ENCODE measurements at places on chromosomes 7 and 10.

- peak; percentile 75 for DNase-seq
Observed at GRCh38 chr7:45259966-45260646, 102.5 kb downstream of the RAMP3 start.

- no peak for DNase-seq
Observed at GRCh38 chr10:29140991-29141390, 147.9 kb upstream of the LYZL1 start.

- DNase-seq, result peak; percentile 56
Observed at GRCh38 chr7:16078076-16078952, 343.0 kb downstream of the CRPPA start.

DNA sequence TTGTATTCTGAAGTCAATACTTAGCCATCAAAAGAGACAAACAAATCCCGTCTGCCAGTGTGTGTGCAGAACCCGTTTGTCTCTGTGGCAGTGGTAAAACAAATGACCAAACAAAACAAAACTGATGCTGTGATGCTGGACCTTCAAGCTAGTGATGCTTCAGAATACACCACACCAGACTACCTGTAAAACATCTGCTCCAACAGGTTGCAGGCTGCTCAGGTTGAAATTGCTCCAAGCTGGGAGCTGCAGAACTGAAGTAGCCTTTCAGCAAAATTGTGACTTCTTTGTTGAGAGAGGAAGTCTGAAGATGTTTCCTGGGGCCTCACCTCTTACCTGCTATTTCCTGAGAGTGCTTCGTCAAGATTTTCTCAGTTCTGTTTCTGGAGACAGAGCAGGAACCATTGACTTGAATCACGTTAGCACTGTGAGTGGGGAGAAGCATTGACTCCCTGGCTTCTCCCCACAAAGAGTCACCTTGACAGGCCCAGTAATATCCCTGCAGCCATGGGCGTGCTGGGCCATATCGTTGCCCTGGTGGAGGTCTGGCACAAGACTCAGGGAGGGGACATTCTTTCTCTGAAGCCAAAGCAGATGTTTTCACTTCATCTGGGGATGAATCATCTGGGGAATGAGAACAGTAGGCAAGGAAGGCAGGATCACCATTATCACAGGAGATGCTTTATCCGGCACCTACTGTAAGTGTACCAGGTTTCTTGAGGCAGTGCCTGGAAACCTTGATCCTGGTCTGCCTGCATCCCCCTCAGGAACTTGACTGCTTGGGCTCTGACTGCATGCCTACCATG lies 80.2 kb downstream of the RBM20 start:
- no peak for DNase-seq

DNA sequence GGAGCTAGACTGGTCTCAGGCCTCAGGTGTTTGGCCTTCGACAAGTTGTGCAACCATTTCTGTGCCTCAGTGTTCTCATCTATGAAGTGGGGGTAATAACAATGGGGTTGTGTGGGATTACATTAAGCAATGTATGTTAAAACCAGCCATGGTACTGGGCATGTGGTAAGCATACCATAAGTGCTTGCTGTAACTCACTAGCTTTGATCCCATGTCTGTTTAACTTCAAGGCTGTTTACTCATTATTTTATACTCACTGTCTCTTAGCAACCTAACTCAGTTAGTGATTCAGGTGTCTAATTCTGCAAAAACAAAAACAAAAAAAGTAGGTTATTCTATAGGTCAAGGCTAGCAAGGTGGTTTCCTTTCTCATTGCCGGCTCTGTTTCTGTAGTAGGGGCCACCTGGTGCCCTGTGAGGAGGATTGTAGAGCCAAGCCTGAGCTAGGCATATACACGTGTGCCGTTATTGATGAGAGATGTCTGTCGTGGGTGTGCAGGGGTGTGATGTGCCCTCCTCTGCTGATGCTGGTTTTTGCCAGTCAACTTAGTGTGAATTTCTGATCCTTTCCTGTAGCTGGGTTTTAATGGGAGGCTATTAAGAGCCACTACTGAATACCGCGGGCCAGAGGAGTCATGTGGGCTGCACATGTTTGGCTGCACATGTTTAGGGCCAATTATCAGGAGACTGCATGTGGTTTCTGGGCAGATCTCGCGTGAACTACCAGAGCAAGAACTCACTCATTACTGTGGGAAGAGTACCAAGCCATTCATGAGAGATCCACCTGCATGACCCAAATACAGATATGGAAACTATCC lies 56.2 kb downstream of the EEPD1 start:
- no peak for DNase-seq

DNA sequence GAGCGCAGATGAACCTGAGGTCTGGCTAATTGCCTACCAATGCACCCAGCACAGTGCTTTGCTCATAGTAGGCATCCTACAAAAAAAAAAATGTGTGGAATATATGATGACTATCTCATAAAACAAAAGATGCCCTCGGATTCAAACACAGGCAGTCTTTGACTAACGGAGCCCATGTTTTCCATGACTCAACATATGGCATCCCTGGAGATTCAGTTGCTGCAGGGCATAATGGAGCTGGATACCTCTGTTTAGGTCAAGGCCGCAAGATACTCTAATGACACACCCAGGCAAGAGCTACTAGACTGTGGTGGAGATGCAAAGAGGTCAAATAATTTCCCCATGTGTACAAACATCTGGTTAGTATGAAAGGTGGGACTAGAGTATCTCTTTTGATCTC lies 16.3 kb downstream of the CUBN start:
- DNase-seq, result peak; percentile 45

GRCh38 chr7:2559283-2559950 lies 638 bp downstream of the IQCE start:
- peak; percentile 28 for DNase-seq

- no peak for DNase-seq
Observed at GRCh38 chr10:36302086-36302485, 660.0 kb upstream of the FZD8 start.

GRCh38 chr10:110317866-110318850 lies 13.4 kb upstream of the SMNDC1 start:
- no peak for DNase-seq

DNA sequence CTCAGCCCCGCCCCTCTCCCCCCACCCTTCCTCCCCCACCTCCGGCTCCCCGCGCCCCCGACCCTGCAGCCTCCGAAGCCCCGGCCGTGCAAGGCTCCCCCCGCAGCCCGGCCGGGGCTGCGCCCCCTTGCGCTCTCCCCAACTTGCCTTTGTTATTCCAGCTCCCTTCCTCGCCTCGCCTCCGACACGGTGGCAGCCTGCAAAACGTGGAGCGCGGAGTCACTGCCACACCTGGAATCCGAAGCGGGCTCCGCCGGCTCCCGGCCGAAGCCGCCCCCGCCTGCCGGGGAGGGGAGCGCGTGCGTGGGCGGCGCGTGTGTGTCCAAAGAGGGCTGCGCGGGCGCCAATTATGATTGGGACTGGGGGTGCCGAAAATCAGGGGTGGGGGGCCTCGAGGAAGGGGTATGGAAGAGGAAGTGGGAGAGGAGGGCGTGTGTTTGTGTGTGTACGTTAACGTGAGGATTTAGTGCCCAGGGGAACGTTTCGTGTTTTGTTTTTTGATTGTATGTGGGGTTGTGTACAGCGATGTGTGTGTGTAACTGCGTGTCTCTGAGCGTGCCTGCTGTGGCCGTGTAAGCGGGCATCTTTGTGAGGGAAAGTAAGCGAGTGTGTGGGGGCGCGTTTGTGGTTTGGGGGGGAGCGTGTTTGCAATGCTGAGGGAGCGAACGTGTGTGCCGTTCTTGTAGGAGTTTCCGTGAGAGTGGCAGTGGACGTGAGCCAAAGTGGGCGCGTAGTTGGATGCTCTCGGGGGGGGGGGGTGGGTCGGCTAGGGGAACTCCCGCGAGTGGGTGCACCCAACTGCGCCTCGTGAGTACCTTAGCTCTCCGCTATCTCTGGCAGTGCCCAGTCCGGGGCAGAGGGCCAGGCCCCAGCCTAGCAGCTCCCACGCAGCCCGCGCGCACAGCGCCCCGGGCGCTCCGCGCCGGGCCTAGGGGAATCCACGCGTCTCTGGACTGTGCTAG lies 1.2 kb upstream of the ZMIZ1 start:
- peak; percentile 92 for DNase-seq

GRCh38 chr7:143429770-143430698 lies 13.2 kb upstream of the TAS2R60 start:
- no peak for DNase-seq

GRCh38 chr7:45578467-45578866 lies 4.3 kb downstream of the ADCY1 start:
- no peak for DNase-seq

DNA sequence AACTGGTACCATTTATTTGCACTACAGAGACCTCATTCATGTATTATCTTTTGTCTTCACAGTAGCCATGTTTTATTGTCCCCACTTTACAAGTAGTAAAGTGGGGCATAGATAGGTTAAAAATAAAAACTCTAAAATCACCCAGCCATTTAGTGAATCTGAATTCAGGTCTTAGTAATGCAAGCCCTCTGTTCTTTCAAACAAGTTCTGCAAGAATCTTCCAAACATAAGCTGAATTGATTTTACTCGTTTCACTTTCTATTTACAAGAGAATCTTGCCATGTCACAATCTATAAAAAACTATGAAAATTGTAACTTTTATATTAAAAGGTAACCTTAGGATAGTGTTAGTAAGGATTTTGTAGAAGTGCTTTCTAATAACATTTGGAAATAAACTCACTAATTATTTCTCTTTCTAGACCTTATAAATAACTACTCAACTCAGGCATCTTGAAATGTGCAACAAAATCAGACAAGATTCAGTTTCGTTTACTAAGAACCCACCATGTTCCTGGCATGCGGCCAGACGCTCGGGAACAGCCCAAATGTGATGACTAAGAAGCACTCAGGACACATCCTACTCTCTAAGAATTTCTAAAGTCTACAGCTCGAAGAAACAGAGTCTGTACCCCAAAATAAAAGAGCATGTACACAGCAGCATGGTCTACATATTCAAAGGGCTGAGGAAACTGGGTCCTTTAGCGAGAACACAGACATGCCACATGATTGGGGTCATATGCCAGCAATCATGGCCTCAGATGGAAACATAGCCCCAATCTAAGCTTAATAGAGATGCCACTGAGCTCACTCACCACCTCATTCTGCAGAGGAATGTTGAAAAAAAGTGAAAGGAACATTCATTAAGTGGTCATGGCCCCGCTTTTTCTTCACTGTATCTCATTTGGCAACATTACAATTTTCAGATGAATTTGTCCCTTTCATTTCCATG lies 167.6 kb downstream of the AMPH start:
- peak; percentile 12 for DNase-seq

DNA sequence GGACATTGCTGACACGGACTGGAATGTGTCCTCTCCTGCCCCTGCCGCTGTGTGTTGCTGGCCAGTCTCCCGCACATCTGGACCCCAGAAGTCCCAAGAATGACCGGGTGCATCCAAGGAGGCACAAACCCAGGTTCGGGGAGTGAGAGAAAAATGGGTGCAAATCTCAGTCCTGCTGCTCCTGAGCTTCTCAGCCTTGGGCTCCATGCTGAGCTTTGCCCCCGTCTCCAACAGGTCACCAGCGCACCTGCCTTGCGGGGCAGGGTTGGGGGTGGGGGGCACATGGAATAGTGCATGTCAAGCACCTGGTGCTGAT lies 6.0 kb upstream of the NANOS1 start:
- DNase-seq, result no peak

DNA sequence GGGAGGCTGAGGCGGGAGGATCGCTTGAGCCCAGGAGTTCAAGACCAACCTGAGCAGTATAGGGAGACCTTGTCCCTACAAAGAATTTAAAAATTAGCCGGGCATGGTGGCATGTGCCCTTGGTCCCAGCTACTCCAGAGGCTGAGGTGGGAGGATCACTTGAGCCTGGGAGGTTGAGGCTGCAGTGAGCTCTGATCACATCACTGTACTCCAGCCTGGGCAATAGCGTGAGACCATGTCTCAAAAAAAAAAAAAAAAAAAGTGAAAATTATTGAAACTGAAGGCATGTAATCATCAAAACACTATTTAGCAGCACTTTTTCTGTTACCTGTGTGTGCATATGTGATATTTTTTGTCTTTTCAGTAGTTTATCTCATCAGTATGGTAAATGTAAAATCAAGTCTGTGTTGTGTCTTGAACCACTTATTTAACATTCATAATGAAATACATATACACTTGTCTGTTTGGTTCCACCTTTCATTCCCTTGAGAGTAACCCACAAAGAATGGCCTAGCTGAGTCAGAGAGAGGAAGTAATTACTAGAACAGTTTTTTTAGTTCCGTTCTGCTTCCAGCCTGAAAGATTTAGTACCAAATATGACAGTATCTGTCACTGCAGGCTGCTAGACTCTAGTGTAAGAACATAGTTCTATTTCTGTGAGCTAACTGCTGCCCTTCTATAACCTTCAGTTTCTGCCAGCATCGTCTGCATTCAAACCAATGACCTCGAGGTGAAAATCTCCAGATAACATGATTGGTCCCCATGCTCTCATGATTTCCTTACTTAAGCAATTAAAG lies 68.6 kb downstream of the MMRN2 start:
- no peak for DNase-seq

DNA sequence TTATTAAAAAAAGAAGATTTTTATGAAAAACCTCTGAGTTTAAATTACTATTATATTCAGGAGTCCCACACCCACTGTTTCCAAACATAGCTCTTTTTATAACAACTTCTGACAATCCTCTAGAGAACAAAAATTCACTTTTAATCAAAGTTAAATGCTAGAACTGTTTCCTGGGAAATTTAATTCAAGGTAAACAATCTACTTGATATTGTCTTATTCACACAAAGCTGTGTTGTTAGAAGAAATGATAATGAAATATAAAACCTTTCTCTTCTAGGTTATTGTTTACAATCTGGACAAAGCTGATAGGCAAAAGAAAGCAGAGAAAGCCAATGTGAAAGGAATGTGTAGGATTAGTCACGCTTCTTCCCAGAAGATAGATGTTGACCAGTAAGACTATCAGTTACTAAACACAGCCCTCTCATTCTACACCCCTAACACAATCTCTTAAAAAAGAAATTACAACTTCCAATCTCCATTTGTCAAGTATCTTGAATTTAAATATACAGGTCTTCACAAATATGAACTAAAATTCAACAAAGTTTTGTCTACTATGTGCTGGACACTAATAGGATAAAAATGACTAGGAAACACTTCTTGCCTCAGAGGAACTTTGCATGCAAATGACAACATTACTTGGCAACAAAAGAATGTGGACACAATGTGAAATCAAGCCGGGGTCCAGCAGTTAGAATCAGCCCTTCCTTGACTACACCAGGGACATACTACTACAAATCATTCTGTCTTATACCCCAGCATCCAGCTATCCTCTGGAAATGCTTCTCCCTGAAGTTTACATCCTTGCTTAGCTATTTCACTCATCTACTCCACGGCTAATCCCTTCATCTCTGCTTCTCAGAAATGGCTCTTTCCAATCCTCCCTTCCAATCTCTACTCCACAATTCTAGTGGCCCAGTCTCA lies 123.7 kb downstream of the IMMP2L start:
- DNase-seq, result no peak

- no peak for DNase-seq
Observed at GRCh38 chr10:124003871-124004662, 89.3 kb downstream of the CHST15 start.

Measured in BE2C (cell line).